ENCODE measurements at places on chromosomes 13 and 19.
A peak's percentile ranks its signal among the peaks of the same experiment; 100 is the strongest.

- peak; percentile 66 for DNase-seq
Measured at GRCh38 chr19:41263042-41263849, 926 bp upstream of the HNRNPUL1 start.

DNA sequence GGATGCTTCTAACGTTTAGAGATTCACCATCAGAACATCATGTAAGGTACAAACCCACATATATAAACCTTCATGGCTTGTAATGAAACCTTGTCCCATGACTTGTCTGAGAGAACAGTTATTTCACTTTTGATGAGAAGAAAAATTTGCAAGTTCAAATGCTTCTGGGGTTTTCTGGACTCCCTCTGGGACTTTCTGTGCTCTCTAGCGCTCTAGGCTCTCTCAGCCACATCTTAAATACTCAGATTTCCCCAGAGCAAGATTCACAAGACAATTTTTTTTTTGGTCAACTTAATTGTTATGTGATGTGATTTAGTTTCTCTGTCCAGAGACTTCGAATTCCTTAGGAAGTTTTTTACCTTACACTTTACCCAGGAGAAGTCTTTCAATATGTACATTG is 282.8 kb upstream of the EDNRB start:
- no peak for DNase-seq

GRCh38 chr13:76854894-76855293 is 31.3 kb downstream of the KCTD12 start:
- DNase-seq: no peak

- DNase-seq: no peak
Measured at GRCh38 chr19:45468159-45468651, 409 bp downstream of the FOSB start.

GRCh38 chr19:5997371-5997770 is 19.4 kb upstream of the RANBP3 start:
- DNase-seq: no peak

DNA sequence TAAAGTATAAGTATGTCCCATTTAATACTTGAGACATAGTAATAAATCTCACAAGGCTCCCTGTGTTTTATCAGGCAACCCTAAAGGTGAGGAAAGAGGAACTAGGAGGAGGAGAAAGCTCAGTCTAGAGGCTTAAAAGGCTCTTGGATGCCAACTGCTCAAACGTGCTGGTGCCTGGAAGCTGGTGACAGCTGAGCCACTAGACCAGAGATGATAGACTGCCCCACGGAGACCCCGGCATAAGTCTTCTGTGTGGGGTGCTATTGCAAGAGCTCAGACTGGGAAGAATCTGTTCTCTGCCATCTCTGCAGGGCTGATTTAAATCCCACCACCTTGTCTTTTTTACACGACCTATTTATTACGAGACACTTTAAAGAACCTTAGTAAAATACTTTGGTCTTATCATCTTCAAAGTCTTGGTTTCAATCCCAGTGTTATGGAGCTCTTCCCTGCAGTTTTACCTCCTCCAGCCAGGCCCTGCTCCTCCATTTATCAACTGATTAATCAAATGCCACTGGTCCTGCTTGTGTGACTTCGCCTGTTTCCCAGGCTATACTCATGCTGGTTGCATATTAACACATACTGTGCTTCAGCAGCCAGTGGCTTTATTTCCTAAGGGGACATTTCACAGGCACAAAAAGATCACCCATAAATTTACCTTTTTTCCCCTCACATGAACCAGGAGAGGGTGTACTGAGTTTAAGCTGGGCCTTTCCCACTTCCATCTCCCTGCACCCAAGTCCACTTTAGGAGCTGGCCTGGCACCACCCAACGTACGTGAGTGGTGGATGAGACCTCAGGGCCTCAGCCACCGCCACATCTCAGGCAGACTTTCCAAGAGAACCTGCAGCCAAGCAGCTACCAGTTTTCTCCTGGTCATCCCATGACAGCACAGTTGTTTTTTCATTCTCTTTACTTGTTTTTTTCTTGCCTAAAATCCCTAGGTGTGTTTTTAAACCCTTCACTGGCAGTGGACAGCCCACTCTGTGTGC is 7.8 kb upstream of the ATP12A start:
- no peak for DNase-seq

All from GM04504 (cell line).